ENCODE measurements at places on chromosomes 2 and 18. TPM values are rescaled to one million over a fixed set of nuclear protein-coding genes. Genes with fewer than 3 reads are reported as not detected.

The CNGA3 gene
- 1.8 TPM for total RNA-seq

DNA sequence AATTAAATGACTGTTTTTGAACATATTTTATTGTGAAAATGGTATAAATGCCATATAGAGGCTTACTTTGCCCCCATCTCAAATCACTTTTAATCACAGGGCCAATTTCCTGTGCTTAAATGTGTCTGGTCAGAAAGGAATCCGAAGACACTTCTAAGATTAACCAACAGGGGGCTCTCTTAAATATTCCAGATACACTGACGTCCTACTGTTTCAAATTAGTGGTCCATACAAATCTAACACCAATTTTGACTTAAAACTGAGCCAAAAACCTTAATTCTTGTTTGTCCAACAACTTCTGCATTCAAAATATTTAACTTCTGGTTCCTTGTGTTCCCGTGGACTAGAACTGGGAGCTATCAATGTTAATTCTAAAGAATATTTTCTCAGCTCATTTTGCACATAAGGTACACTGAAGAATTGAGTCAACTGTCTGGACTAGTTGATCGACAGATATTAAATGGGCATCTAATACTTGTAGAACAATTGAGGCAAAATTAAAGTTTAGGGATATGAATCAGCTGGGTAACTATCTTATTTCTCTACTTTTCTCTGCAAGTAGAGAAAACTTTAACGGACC, 557.5 kb downstream of the ARHGAP15 start:
- H3K4me3 ChIP-seq = no peak overlapping the region
- no peak overlapping the region for H3K27ac ChIP-seq
- H3K36me3 ChIP-seq = no peaks in the 10 kb centered on the region
- no peak for DNase-seq
- H3K27me3 ChIP-seq = no peaks in the 10 kb centered on the region

- no peaks in the 10 kb centered on the region for H3K4me1 ChIP-seq
- H3K4me3 ChIP-seq = no peak overlapping the region
- H3K27ac ChIP-seq = no peak overlapping the region
- H3K36me3 ChIP-seq = no peaks in the 10 kb centered on the region
These were observed 69.7 kb downstream of the DCC start for GRCh38 chr18:52409727-52410126.

The MOGAT1 gene
- total RNA-seq = not detected

- H3K27ac ChIP-seq = no peak overlapping the region
- H3K4me3 ChIP-seq = no peak overlapping the region
- no peak for DNase-seq
- no peaks in the 10 kb centered on the region for H3K36me3 ChIP-seq
- no peaks in the 10 kb centered on the region for H3K27me3 ChIP-seq
- H3K4me1 ChIP-seq = no peaks in the 10 kb centered on the region
These were observed 12.2 kb downstream of the ICOS start for GRCh38 chr2:203948733-203949132.

- no peaks in the 10 kb centered on the region for H3K27me3 ChIP-seq
- no peak overlapping the region for H3K4me3 ChIP-seq
- no peaks in the 10 kb centered on the region for H3K4me1 ChIP-seq
- no peaks in the 10 kb centered on the region for H3K36me3 ChIP-seq
These were observed 573.2 kb downstream of the METTL4 start for GRCh38 chr18:1998121-1998520.

GRCh38 chr2:173165443-173166238, 90.0 kb downstream of the MAP3K20 start:
- H3K27ac ChIP-seq = no peak overlapping the region
- H3K36me3 ChIP-seq = no peaks in the 10 kb centered on the region
- peaks cover 25% of the 10 kb centered on the region for H3K4me1 ChIP-seq
- no peaks in the 10 kb centered on the region for H3K27me3 ChIP-seq

DNA sequence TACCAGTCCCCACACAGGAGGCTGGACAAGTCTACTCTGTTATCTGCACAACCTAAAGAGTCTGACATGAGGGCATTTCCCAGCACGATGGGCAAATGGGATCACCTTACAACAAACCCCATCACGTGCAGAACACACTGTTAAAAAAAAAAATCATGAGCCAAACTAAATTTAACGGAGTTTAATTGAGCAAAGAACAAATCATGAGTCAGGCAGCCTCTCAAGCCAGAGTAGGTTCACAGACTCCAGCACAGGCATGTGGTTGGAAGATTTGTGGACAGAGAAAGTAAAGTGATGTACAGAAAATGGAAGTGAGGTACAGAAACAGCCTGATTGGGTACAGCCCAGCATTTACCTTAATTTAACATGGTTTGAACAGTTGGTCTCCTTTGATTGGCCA, 59.9 kb downstream of the KYNU start:
- H3K4me3 ChIP-seq = no peak overlapping the region
- H3K4me1 ChIP-seq = no peaks in the 10 kb centered on the region
- H3K27me3 ChIP-seq = no peaks in the 10 kb centered on the region

The CHST9 gene
- 0.16 TPM for total RNA-seq

DNA sequence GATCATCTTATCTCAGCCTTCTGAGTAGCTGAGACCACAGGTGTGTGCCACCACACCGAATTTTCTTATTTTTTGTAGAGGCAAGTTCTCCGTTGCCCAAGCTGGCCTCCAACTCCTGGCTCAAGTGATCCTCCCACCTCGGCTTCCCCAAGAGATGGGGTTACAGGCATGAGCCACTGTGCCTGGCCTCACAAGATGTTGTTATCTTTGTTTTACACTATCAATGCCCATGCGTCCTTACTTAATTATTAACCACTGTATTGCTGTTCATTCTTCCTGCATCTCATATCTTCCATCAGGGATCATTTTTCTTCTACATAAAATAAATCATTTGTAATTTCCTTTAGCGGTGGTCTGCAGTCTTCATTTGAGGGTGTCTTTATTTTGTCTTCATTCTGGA, 181.9 kb downstream of the TGIF1 start:
- H3K27me3 ChIP-seq = no peaks in the 10 kb centered on the region
- H3K4me1 ChIP-seq = no peaks in the 10 kb centered on the region
- no peak overlapping the region for H3K4me3 ChIP-seq
- DNase-seq = no peak

DNA sequence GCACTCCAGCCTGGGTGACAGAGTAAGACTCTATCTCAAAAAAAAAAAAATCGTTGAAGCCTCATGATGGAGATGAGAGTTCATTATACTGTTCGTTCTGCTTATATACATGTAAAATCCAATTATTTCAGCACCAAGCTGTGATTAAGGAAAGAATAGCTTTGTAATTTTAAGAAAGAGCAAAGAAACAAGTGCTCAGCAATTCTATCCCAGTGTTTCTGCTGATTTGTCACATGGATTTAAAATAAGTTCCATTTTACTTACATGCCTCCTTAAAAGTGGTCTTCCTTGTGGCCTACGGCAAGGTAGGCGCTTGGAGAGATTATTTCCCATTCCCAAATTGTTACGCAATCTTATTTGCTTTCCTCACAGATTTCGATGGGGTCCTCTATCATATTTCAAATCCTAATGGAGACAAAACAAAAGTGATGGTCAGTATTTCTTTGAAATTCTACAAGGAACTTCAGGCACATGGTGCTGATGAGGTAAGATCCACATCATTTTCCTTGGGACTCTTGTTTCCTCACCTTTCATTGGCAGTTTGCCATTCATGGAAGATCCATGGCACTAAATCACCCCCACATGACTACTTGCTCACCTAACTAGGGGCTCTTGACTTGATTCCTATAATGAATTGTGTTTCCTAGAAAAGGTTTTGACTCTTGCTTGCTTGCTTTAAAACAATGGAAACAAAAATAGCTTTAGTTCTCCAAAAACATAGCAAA, 11.5 kb downstream of the ARPC2 start:
- no peaks in the 10 kb centered on the region for H3K27me3 ChIP-seq
- H3K27ac ChIP-seq = peak overlapping the region; percentile 79
- DNase-seq = no peak
- peaks cover 31% of the 10 kb centered on the region for H3K4me1 ChIP-seq

DNA sequence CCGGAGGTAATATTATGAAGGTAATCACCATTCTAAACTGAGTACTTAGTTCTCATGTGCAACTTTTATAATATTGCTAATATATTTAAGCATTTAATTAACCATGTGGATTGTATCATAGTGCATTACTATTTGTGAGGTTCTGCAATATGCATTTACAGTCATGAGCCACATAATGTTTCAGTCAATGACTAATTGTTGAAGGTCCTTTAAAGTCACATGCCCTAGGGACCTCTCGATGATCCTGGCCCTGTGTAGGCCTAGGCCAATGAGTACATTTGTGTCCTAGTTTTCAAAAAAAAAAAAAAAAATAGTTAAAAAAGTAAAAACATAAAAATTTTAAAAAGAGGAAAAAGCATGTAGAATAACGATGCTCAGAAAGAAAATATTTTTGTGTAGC, 298.0 kb downstream of the DSEL start:
- no peaks in the 10 kb centered on the region for H3K36me3 ChIP-seq
- no peak overlapping the region for H3K4me3 ChIP-seq
- no peaks in the 10 kb centered on the region for H3K4me1 ChIP-seq
- H3K27me3 ChIP-seq = no peaks in the 10 kb centered on the region

DNA sequence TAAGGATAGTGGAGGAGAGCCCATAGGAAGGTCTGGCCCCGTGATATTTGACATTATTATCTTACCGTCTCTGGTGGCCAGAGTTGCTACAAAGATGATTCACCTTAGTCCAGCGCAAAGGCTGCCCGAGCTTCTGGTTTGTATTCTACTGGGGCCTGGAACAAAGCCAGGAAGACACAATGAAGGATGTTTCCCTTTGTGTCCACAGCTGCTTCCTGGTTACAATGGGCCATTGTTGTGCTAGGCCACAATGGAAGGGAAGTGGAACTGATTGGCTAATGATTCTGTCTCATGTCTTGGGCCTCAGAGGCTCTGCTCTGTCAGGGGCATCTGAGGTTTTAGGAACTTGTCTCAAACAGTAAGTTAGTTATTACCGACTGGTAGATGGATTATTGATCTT, 132.2 kb downstream of the TDRD15 start:
- H3K27ac ChIP-seq = no peak overlapping the region
- H3K4me3 ChIP-seq = no peak overlapping the region
- peak; percentile 45 for DNase-seq
- no peaks in the 10 kb centered on the region for H3K36me3 ChIP-seq

- H3K27me3 ChIP-seq = no peaks in the 10 kb centered on the region
- no peak overlapping the region for H3K27ac ChIP-seq
- no peaks in the 10 kb centered on the region for H3K36me3 ChIP-seq
- H3K4me3 ChIP-seq = no peak overlapping the region
- DNase-seq = no peak
These were observed 10.4 kb downstream of the TCF7L1 start for GRCh38 chr2:85143463-85144082.

GRCh38 chr2:134148843-134149472, 104.9 kb upstream of the MGAT5 start:
- peaks cover 17% of the 10 kb centered on the region for H3K4me1 ChIP-seq
- H3K27me3 ChIP-seq = no peaks in the 10 kb centered on the region
- no peak for DNase-seq
- no peak overlapping the region for H3K4me3 ChIP-seq
- H3K36me3 ChIP-seq = no peaks in the 10 kb centered on the region
- no peak overlapping the region for H3K27ac ChIP-seq

The ITGB1BP1 gene
- 25.6 TPM for total RNA-seq

- DNase-seq = no peak
- H3K36me3 ChIP-seq = no peaks in the 10 kb centered on the region
- no peak overlapping the region for H3K4me3 ChIP-seq
- no peak overlapping the region for H3K27ac ChIP-seq
These were observed 132.2 kb downstream of the EPHA4 start for GRCh38 chr2:221439761-221440479.

DNA sequence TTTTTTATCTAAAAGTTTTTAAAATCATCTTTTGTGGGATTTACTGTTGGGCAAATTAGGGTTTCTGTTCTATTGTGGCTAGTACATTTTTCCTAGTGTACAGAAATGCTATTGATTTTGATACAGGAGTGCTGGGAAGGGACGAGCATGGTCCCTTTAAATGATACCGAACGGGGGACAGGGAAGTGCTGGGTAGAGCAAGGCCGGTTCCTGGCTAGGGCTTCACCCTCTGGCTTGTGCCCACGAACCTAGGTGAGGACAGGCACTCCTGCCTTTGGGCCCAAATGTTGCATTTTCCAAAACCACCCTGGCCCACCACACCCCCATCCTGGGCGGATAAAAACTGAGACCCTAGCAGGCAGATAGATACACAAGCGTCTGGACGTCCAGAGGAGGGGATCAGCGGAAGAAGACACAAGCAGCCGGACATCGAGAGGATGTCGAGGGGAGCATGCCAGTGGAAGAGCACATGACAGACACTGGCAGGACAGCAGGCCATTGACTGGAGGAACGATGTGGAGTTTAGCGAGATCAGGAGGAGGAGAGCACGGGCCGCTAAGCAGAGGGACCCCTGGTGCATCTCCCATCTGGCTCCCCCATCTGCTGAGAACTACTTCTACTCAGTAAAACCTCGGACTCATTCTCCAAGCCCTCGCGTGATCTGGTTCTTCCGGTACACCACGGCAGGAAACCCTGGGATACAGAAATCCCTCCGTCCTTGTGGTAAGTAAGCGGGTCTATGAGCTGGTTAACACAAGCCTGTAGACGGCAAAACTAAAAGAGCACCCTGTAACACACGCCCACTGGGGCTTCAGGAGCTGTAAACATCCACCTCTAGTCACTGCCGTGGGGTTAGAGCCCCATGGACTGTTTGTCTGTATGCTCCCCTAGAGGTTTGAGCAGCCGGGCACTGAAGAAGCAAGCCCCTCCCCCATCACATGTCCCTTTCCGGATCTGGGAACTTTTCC, 13.5 kb upstream of the CALCRL start:
- H3K36me3 ChIP-seq = no peaks in the 10 kb centered on the region
- no peak overlapping the region for H3K4me3 ChIP-seq
- no peak for DNase-seq
- H3K27me3 ChIP-seq = no peaks in the 10 kb centered on the region
